ENCODE measurements at places on chromosomes 1 and 21.
A peak's percentile ranks its signal among the peaks of the same experiment; 100 is the strongest.

GRCh38 chr1:165134431-165134830, 222.1 kb downstream of the LMX1A start:
- DNase-seq: no peak

GRCh38 chr1:209882942-209883340, 55.1 kb upstream of the SYT14 start:
- no peak for DNase-seq

GRCh38 chr1:44698138-44698537, 23.6 kb downstream of the ARMH1 start:
- no peak for DNase-seq

DNA sequence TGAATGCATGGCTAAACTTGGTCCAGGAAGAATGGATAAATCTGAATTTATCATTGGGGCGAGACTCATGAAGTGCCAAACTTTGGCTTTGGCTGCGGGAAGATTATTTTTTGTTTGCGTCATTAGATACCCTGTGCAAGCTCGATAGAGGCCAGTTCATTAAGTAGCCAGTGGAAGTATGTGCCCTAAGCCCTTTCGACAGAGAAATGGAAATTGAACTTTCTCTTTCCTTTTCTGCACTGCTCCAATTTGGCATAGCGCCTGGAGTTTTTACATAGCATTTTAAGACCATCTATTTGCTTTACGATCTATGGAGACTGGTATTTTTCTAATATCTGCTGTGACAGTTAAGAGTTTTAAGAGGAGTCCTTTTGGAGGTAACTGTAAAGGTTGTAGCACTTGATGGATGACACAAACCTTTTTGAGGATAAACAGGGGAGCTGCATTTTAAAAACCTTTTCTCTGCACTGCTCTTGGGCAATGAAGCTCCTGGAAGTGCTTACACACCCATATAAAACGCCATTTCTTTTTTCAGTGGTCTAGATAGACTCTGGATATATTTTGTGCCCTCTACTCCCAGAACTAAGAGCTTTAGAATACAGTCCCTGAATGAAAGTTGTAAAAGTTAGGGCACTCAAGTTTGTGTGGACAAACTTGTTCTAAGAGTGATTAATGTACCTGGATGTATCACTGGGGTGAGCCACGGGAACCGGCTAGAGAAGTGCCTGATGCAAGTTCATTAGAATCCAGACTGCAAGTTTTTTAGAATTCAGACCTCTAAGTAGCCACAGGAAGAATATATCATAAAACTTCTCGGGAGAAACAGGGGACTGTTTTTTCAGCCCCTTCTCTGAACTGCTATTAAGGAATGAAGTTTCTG, 41.3 kb upstream of the CFHR3 start:
- DNase-seq: peak; percentile 5

DNA sequence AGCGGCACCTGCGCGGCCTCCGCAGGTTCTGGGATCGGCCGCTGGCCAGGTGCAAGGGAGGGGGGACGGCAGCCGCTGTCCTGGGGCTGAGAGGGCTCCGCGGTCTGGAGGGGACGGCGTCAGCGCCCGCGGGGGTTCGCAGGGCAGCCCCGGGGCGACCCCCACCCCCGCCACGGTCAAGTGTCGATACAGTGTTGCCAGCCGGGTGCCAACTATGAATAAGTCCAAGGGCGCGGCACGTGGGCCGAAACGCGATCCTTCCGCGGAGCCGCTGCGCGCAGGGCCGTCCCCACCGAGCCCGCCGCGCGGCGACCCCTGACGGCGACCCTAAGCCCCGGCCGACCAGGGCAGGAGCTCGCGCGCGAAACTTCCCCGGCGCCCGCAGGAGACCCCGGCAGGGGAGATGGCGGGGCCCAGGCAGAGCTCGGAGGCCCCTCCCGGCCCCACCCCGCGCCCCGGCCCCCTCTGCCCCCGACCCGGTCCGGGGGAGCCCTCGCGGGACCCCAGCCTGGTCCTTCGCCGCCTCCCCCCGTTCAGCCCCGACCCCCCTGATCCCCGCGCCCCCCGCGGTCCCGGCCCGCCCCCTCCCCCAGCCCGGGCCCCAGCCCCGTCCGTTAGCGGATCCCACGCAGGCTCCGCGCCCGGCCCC, 586 bp upstream of the AGPAT3 start:
- DNase-seq: no peak

DNA sequence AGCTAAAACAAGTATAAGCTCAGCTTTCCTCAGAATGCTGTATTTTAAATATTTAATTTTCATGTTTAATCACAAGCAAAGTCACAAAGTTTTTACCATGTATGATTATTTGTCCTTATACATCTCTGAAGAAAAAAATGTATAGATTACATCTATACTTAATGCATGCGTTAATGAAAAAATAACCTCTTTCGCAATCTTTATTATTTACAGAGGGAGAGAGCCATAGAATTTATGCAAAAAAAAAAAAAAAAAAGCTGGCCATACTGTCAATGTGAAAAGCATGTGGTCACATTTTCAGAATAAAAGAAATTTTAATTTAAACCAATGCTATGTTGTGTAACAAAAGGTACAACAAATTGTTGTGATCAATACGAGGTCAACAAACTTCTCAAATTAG, 148.2 kb downstream of the AKT3 start:
- no peak for DNase-seq

GRCh38 chr1:87265786-87266185, 62.9 kb upstream of the LMO4 start:
- no peak for DNase-seq

DNA sequence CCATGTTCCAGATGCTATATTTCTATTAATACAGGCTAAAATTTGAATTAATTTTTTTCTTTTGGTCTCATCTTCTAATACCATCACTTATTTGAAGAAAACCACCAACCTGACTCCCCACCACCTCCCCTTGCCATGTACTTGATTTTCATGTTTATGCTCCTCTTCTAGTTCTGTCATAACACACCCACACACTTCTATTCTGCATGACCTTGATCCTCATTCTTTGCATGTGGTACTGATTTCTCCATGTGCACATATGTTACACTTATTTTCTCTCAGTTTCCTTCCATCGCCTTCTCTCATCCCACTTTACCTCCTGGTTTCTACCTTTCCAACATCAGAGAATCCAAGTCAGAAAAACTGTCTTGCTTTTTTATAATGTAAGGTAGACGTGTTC, 78.9 kb upstream of the ARID1A start:
- no peak for DNase-seq

GRCh38 chr1:93629101-93630059, 52.3 kb downstream of the BCAR3 start:
- peak; percentile 84 for DNase-seq

GRCh38 chr1:1038694-1039093, 18.8 kb downstream of the AGRN start:
- no peak for DNase-seq

- DNase-seq: no peak
Measured at GRCh38 chr1:113369040-113369439, 21.3 kb upstream of the MAGI3 start.

DNA sequence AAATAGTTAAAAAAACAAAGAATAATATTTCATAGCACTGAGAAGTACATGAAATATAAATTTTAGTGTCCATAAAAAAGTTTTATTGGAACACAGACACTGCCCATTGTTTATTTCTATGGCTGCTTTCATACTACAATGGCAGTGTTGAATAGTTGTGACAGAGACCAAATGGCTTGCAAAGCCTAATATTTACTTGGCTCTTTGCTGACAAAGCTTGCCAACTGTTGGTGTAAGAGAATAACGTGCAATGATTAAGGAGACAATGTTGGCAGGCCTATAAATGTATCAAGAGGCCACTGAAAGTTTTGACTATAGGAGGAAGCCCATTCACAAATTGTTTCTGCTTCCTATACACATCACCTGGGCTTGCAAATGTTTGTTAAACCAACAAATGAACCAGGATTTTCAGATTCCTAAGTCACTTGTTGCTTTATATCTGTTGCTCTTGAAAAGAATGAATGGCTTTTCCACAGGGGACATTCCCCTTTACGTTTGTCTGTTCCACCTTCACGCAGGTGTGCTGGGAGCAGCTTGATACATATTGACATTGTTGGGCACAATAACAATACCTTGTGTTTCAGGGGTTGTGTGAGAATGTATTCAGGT, 5.5 kb upstream of the ST6GALNAC3 start:
- no peak for DNase-seq

DNA sequence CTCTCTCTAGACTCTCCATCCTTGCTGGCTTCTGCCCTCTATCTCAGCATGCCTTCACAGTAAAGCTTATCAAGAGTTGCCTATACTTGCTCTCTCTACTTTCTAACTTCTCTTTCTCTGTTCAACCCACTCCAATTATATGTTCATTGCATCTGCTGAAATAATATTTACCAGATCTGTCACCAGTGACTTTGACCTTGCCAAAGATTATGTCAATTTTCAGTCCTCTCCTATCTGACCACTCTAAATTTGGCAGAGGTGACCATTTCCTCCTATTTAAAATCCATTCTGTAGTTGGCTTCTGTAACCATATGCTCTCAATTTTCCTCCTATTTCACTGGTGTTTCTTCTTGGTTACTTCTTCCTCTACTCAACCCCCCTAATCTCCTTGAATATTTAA, 38.8 kb upstream of the DR1 start:
- DNase-seq: no peak

- no peak for DNase-seq
Measured at GRCh38 chr1:91673613-91674012, 173.0 kb downstream of the CDC7 start.

DNA sequence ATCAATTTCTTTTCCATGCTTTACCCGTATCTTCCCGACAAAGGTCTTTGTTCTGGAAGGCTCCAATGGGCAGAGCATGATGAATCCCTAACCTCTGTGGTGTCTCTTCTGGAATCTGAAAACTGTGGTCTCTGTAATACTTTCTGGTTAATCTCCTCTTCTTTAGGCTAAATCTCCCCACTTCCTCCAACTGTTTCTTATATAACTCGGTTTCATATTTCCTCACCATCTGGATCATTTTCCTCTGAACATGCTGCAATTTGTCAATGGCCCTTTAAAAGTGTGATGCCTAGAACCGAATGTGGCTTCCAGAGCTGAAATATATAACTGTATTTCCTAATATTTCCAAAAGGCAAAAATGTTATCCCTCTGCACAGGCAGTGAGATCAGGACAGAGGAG, 66.1 kb downstream of the ALG14 start:
- DNase-seq: no peak

DNA sequence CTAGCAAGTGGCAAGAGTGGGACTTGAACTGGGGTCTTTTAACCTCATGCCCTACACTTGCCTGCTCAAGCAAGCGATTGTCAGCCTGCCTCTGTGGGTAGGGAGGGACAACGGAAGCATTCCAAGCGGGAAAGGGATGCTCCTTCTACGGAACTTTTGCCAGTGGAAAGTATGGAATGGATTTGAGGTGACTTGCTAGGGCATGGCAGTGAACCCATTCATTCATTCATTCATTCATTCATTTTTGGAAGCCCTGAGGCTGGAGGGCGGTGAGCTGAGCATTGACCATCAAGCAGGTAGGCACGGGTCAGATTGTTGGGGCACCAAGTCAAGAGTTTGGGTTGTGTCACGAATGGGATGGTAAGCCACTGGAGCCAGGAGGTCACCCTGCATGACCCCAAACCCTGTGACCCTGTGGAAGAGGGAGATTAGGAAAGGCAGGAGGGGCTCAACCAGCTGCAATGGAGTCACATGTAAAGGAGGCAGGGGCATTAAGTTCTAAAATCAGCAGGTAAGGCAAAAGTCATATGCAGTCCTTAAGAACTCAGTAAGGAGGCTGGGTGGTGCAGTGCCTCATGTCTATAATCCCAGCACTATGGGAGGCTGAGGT, 11.8 kb upstream of the CITED4 start:
- DNase-seq: no peak

DNA sequence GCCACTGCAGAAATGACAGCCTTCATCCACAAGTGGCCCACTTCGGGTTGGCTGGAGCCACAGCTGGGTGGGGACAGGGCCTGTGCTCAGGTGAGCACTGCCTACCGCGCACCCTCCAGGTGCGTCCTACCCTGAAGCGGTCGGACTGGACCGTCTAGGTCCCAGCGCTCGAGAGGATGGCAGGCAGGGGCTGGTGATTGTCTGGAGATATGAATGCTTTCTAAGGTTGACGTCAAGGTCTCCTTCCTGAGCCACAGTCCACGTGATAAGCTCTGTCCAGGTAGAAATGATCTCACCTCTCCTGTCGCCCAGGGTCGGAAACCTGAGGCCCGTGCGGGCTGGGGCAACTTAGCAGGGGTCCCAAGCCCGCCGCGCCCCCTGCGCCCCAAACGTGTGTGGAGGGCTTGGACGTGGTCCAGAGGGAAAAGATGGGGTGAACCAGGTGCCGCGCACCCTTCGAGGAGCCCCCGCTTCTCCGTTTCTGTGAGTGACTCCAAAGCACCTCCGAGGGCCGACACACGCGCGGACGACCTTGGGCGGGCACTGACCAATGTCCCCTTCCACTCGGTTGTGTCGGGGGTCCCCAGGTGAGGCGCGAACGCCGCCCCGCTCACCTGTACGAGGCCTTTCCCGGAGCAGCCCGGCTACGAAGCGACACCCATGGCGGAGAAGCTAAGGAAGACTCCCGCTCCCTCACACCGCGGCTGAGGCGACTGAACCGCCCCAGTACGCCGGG, 853 bp upstream of the DOP1B start:
- no peak for DNase-seq

GRCh38 chr1:221174330-221174993, 295.2 kb downstream of the HLX start:
- DNase-seq: no peak

GRCh38 chr1:101653482-101653946, 343.2 kb downstream of the OLFM3 start:
- peak; percentile 4 for DNase-seq

DNA sequence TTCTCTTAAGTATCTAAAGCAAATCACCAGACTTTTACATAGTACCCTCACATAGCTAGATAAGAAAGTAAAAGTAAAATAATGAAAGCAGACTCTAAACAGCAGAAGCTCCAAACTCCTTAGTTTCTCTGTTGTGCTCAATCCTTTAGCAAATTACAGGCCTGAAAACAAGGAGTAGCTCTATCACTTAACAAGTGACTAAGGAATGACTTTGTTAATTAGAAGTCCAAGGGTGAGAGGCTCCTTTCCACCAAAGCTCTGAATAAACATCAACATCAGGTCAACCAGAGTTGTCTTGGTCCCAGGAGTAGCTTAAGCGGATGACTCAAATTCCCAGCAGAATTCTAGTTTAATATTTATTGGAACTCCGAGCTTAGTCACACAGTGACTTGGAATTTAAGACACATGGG, 5.9 kb downstream of the NRIP1 start:
- DNase-seq: peak; percentile 81

DNA sequence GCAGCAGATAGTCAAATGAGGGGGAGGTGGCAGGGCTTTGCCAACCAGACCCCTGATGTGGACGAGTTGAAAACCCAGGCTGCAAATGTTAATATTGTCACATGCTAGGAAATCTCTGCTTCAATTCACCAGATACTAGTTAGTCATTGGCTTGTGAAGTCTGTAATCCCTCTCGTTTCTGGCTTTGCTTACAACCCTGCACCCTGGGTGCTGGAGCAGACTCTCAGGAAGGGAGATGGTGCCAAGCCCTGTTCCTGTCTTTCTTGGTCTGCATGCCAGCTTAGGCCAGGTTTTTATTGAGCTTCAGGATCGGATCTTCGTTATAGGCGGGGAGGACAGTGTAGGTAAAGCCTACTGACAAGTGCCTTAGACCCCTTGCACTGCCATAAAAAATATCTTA, 53.3 kb downstream of the MDM4 start:
- no peak for DNase-seq

- DNase-seq: no peak
Measured at GRCh38 chr1:43273708-43274107, 3.9 kb downstream of the TMEM125 start.

Data from astrocyte of the spinal cord (primary cell).